Esophagus squamous epithelium (tissue), 5 donors: ENCODE measurements at places on chromosomes 7 and 10.

- no peak for DNase-seq
These were observed 158.1 kb upstream of the CHST15 start for GRCh38 chr10:124251317-124252065.

GRCh38 chr10:116984202-116984990 is 20.6 kb downstream of the SHTN1 start:
- DNase-seq: no peak

DNA sequence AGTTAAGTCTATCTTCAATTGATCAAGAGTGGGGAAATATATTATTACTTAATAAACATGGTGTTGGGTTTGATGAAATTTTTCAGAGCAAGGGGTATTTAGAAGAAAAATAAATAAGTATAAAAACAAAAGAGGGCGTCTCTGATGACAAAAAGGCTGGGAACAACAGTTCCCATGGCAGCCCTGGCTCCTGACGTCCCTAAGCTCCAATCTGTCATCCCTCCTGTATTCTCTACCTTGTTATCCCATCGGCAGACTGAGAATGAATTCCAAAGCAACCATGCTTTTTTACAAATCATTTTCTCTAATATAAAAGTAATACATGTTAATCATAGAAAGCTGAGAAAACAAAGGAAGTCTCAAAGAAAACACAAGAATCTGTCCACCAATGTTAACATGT is 55.5 kb downstream of the SORBS1 start:
- no peak for DNase-seq

GRCh38 chr10:2700626-2701305 is 366.6 kb upstream of the PFKP start:
- DNase-seq: no peak

DNA sequence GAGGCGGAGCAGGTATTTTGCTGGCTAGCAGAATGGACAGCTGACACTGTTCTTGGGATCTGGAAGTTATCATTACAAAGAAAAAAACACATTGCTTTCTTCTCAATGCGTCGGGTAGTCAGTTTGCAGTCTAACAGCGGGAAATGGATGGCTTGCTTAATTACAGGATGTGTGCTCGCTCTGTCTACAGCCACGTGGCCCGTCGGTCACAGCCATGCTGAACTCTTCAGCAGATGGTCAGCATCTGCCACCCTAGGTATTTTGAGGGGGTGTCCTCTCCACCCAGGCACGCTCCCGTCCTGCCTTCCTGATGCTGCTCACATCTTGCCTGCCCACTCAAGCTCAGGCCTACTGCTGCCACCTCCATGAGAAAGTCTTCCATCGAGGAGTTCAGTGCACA is 20.4 kb upstream of the INMT start:
- no peak for DNase-seq

GRCh38 chr7:31102151-31102972 is 50.3 kb downstream of the ADCYAP1R1 start:
- DNase-seq: no peak

GRCh38 chr7:148972375-148972774 is 55.9 kb downstream of the PDIA4 start:
- DNase-seq: no peak

DNA sequence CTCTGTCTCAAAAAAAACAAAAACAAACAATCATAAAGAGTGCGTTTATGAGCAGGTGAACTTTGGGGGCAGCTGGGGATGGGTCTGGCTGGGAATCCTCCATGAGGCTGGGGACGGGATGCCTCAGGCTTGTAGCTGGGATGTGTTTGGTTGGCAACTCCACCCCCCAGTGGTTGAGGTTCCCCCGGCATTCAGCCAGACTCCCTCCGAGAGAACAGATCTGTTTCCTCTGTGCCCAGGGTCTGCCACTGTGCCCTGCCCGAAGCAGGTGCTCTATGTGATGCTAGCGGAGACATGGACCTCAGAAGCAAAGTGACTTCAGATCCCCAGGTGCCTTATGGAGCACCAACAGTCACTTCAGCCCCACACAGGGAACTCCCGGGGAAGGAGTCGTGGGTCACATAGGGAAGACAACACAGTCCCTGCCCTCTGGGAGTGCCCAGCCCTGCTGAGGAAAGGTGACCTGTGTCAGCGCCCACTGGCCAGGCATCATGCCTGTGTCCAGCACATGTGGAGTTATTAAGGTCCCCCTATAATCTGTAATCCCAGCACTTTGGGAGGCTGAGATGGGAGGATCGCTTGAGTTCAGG is 29.3 kb upstream of the GTF2IRD1 start:
- DNase-seq: no peak

DNA sequence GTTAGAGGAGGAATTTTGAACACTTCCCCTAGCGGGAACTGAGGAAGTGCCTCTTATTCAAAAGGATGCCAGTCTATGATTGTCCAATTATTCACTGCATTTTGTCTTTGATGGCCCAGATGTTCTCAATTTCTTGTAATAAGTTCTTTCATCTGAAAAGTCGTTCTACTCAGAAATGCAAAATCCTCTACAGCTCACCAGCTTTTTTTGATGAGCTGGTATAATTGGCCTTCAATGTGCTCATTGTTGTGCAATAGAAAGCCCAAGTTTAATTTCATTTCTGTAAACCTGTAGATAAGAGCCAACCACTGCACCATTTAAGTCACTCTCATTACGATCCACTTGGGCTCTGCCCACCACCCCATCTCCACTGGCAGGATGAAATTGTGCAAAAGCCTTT is 978.7 kb upstream of the AUTS2 start:
- no peak for DNase-seq

GRCh38 chr7:103664577-103664976 is 218.6 kb upstream of the SLC26A5 start:
- DNase-seq: no peak

DNA sequence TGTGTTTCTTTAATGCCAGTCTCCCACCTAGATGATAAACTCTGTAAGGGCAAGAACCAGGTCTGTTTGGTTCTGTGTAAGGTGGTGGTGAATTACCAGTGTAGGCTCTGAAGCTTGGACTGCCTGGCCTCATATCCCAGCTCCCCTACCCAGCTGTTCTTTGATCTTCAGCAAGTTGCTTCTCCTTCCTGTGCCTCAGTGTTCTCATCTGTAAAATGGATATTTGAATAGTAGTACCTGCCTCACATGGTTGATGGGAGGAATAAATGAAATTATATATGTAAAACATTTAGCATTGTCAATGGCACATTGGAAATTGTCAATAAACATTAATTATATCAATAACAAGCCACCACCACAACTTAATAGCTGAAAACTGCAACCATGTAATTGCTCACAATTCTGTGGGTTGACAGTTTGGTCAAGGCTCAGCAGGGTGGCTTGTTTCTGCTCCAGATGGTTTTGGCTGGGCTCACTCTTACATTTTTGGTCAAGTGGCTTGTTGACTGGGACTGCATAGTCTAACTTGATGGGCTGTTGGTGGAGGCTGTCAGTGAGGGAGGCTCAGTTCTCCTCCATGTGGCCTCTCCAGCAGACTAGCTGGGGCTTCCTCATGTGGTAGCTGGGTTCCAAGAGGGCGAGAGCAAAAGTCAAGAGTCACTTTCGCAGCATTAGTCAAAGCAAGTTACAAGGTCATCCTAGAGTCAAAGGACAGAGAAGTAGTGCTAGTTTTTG is 84.5 kb upstream of the DUSP5 start:
- DNase-seq: no peak

- DNase-seq: no peak
These were observed 54.3 kb upstream of the KDM7A start for GRCh38 chr7:140230861-140231770.

GRCh38 chr7:2800931-2801688 is 43.0 kb downstream of the GNA12 start:
- DNase-seq: no peak

- DNase-seq: no peak
These were observed 24.3 kb upstream of the ITGB1 start for GRCh38 chr10:32982293-32982709.

DNA sequence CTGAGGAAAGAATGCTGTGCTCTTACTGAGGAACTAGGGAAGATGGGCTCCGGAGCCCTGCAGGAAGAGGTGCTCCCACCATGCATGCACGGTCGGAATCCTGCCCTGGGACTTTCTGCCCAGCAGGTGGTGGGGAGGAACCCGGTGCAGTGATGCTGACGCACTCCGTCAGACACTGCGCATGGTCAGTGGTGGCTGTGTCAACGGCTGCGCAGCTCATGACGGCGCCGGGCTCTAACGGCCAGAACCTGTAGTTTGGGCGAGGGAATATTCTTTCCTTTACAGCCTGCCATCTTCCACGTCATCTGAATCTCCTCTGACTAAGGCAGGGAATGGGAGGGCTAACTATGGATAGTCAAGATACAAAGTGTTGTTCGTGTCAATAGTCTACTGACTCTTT is 189.2 kb upstream of the MGMT start:
- no peak for DNase-seq

DNA sequence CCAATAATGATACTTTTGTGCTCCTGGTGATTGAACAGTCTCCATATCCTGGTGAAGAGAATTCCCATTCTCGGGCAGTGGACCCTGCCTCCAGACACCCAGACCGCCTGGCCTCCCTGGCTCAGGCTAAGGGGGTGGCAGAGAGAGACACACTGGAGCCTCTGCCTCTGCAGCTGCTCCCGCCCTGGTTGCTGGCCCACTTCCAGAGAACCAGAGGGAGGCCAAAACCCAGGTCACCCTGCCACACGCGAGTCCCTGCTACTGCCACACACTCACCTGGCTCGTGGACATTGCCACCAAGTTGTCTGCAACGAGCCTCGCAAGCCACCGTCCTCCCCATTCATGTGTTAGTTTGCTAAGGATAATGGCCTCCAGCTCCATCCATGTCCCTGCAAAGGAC is 221.8 kb downstream of the HPSE2 start:
- DNase-seq: no peak

GRCh38 chr7:50564640-50565558 is at the start of gene DDC:
DDC (minus strand) TSS chr7:50565405; CDS start chr7:50544085, 21,320 bp downstream.
- no peak for DNase-seq

GRCh38 chr7:137658190-137658900 is 188.4 kb downstream of the DGKI start:
- no peak for DNase-seq

GRCh38 chr10:3925184-3925583 is 140.2 kb upstream of the KLF6 start:
- DNase-seq: no peak

GRCh38 chr7:21317966-21318915 is 109.6 kb upstream of the SP4 start:
- no peak for DNase-seq

- DNase-seq: no peak
These were observed 14.9 kb downstream of the AFAP1L2 start for GRCh38 chr10:114389426-114389825.

DNA sequence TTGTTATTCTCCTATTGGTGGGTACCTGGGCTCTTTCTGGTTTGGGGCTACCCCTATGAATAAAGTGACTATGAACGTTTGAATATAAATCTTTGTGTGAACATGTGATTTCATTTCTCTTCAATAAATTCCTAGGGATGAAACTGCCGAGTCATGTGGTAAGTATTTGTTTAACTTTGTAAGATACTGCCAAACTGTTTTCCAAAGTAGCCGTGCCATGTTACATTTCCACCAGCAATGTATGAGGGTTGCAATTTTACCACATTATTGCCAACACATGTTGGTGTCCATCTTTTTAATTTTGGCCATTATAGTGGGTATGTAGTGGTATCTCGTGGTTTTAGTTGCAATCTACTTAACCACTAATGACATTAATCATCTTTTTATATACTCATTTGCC is 94.7 kb downstream of the ZNRF2 start:
- no peak for DNase-seq

DNA sequence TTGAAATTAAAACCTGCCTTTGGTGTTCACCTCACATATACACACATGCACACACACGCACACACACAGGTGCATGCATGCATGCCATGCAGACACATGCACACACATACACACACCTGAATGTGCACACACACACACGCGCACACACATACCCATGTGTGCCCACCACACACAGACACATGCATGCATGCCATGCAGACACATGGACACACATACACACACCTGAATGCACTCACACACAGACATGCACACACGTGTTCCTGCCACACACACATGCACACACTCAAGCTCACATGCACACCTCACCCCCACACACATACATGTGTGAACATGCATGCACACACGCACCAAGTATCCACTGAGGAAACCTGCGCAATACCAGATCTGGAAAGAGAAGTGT is 136.4 kb downstream of the KLF6 start:
- DNase-seq: no peak

GRCh38 chr10:68895041-68895440 is 6.1 kb upstream of the DDX50 start:
- no peak for DNase-seq

DNA sequence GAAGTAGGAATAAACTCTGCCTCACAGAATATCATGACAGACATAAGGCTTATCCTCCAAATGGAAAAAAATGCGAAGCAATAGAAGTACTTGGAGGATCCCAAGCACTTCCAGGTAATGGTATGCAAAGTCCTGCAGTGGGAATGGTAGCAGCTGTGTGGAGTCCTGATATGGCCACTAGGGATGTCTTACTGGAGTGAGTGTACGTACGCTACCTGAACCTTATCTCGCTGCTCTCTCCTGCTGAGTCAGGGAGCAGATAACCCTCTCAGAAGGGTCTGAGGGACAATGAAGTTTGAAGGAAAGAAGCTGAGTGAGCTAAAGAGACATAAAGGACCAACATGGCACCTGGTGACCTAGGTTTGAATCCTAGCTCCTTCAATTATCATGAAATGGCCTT is 42.2 kb downstream of the CH25H start:
- no peak for DNase-seq

GRCh38 chr10:86077271-86077670 is 289.3 kb downstream of the GRID1 start:
- no peak for DNase-seq

- DNase-seq: no peak
These were observed 13.9 kb downstream of the CROT start for GRCh38 chr7:87359366-87359765.

DNA sequence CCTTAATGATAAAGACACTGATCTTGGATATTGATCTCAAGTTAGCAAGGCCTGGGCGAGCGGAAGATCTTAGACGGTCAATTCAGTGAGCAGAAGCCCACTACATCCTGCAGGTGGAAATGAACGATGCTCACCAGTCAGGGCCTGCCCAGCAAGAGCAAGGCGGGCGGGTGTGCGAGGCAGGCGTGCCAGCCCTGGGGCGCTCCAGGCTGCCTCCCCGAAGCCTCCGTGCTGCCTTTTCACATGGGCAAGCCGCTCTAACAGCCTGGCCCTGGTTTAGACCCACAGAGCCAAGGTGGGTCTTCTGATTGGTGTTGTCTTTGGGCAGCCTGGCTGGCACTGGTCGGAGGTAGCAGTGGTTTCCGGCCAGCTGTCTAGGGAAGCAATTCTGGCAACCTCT is 475.1 kb upstream of the FOXK1 start:
- DNase-seq: no peak

GRCh38 chr10:53045315-53045714 is 272.7 kb upstream of the MBL2 start:
- no peak for DNase-seq

DNA sequence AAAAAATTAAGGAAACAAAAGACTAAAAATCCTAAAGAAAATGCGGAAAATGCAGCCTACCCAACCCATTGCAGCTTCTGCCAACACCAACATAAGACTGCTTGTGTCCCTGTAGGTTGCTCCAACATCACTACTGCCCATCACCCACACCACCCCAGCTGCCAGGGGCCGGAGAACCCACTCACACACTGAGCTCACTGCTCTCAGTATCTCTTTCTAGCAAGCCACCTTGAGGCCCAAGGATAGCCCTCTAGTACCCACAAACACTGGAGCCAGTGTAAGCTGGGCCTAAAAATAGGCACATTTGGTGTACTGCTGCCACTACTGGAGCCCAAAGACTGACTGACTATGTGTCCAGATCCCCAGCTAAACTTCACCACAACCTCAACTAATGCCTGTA is 67.3 kb downstream of the MEST start:
- no peak for DNase-seq

GRCh38 chr7:143992670-143993069 is 7.5 kb upstream of the OR6B1 start:
- DNase-seq: no peak
